ENCODE measurements at places on chromosomes 1 and 21.

DNA sequence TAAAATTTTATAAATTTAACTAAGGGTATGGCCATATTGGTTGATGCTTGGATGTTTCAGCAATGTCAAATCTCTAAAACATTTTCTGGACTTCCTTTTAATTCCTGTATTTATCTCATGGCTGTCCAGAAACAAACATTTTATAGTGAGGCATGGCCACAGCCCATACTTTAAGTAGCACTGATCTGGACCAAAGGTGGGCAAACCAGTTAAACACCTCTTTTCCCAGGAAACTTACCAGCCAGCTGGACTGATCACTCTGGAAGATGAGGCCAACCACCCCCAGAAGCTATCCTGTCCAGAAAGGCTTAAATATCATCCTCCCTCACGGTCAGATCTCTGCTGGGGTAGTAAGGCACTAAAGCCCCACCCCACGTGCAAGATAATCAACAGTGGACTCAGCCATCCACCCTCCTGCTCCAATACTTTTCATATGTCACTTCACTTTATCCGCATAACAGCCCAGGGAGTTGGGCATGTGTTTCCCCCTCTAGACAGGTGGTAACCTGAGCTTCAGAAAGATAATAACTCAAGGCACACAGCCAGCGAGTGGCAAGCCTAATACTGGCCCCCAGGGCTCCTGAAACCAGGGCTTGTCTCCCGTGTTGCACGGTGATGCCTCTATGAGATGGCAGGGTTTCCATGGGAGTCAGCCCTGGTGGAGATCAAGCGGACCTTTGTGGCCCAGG, 120.5 kb upstream of the NGF start:
- no peak for DNase-seq

DNA sequence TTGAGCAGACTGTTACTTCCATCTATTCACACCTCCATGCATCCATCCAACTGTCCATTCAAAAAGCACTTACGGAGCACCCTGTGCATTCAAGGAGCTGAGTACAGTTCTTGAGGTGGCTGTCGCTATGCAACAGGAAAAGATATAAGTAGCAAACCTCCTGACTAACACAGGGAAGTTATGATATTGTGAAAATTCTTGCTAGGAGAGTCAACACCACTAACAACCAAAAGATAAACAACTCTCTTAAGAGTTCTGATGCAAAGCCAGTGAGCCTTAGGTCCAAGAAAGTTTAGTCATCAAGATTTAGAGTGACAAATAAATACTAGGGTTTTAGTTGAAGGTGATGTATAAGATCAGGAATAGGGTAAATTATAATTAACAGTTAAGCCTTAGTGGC, 44.5 kb upstream of the TRIM45 start:
- DNase-seq = no peak

DNA sequence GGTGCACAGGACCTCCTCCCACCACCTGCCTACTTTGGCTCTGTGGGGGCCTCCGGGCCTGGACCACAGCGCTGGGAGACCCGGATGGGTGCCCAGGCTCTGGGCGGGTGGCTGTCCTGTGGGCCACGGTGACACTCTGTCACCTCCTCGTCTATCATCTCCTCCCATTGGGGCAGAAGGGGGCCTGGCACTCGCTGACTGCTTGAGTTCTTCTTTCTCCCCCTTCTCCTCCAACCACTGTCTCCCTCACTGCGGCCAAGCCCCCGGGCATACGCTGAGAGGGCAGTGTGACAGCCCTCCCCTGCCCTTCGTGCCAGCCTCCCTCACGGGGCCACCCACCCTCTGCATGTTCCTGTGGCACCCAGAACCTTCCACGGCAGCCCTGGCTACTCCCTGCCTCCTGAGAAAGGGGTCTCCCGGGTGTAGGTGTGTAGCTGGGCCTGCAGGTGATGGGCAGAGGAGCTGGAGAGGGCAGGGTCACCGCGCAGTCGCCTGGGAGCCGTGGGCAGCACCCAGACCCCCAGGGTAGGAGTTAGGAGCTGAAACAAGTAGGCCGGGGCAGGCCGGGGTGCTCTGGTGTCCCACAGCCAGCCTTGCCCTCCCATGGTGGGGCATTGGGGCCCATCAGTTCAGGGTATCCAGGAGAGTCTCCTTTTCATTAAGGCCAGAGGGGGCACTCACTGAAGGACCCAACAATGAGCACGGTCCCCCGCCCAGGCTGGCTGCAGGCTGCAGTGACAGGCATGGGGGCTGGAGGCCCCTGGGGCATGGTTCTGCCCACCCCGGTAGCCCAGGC, 9.2 kb upstream of the ARF1 start:
- no peak for DNase-seq

GRCh38 chr21:40018871-40019475, 151.7 kb downstream of the PCP4 start:
- no peak for DNase-seq

DNA sequence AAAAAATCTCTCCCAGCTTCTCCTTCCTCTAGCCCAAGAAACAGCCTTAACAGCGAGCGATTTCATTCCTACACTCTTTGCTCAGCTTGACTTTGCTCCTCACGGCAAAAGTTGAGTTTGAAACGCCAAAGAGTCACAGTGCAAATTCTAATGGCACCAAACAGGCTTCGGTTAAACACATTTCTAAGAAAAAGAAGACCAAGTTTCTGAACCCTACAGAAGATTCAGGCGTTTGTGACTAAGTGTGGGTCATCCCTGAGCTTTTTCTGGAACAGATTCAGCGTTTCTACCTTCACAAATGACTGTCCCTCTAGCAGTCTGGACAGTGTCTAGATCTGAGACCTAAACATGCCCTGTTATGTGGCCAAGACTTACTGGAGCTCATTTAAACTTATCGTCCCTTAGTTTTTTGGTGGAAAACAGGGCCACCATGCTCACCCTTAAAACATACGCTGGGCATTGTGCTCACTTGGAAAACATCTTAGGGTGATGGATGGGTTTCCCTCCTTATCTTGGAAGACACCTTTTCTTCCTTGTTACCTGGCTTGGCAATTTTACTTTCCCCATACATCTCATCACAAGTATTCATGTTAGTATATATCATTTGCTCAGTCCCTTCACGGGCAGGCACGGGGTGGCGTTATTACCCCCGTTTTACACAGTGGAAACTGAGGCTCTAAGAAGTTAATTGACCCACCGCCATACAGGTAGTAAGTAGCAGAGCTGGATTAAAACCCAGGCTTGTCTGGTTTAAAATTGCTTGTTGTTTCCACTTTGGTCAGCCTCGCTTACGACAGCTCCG, 1.0 kb downstream of the C1orf198 start:
- DNase-seq = no peak

GRCh38 chr1:208103597-208104513, 140.3 kb downstream of the PLXNA2 start:
- DNase-seq = no peak

GRCh38 chr1:182213163-182213562, 151.7 kb upstream of the ZNF648 start:
- DNase-seq = no peak

DNA sequence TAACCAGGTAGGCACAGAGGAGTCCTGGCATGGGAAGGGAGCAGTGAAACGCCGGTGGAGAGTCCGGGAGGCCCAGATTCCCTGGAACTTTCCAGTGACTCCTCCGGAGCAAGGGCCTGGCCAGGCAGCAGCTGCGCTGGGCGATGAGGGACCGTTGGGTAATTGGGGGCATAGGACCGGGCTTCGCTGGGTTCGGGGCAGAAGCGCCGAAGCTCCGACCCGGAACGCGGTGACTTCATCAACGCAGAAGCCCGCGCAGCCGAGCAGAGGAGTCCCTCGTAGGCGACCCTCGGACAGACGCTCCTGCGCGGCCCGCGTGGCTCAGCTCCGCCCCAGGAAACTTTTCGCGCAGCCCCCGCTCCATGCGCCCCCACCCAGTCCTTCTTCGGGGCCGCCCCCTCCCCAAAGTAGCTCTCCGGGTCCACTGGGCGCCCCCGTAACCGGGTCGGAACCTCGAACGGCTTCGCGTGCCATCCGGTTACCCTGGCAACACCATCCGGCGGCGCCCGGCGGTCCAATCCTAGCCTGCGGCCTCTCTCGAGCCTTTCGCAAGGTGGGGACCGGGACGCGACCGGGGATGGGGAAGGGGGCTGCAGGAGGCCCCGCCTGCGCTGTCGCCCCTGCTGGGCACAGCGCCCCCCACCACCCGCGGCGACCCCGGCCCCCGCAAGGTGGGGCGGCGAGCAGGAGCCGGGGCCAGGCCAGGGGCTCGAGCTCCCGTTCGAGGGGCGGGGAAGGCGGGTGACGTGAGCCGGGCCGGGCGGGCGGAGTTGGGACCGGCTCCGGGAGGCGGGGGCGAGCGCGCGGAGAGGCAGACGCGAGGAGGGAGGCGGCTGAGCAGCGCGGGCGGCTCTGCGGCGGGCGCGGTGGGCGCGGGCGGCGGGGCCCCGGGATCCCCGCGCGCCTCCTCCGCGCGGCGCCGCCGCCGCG, at the start of gene AJAP1:
TSS of gene AJAP1 (plus strand) at position 814 of the 930 bp plus-strand sequence. CDS start 817 bp downstream, outside the sequence.
- DNase-seq = no peak

DNA sequence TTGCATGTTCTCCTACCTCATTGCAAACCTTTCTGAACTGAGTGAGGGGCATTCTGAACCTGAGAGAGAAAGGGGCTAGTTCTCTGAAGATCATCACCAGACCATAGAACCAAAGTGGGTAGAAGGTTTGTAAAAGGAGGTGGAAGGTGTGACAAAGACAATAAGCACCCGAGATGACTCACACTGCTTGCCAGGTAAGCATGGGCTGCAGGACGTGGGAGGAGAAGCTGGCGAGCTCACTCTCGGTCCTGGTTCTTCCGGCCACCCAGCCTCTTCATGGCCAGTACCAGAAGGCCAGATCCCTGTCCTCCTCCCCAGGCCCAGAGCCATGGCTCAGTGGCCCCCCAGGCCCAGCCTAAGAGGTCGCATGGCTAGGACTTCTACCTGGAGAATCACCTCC, 128.3 kb downstream of the TMEM53 start:
- no peak for DNase-seq

DNA sequence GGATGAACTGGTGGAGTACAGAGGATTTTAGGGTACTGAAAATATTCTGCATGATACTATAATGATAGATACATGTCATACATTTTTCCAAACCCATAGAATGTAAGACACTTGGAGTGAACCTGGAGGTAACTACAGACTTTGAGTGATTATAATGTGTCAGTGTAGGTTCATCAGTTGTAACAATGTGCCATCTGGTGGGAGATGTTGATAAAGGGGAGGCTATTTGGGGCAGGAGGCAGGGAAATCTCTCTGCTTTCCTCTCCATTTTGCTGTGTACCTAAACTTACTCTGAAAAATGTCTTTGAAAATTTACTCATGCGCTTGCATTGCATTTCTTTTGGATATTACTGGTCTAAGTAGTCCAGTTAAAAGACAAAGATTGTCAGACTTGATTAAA, 35.2 kb downstream of the PTBP2 start:
- no peak for DNase-seq

DNA sequence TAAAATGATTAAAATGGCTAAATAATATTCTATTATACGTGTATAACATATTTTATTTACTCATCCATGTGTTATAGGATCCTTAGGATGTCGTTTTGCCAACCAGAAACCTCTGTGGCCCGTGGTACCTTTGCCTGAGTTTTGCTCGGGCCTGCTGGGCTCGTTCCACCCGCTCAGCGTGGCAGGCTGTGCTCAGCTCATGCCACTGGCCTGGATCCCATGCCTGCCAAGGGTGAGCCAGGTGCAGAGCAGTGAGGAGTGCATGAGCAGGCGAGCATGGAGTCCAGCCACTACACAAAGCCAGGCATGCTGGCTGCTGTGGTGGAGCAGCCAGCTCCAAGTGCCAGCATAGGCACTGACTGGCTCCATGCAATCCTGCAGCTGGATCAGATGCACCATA, 417.2 kb downstream of the TTLL7 start:
- DNase-seq = no peak

DNA sequence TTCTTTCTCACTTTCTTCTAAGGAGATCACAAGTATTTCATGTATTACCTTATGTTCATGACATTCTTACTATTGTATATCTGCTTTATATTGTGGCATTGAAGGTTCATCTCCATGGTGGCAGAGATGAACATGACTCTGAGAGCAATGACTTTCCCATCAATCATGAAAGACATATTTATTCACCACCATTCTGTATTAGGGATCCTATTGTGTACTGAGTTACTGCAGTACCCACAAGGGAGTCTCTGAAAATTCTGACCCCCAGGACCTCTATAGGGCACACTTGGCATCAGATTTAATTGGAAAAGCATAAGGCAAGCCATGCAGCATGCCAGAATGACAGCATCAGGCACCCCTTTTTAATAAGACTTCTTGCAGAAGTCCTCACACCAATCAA, 21.9 kb upstream of the C21orf91 start:
- no peak for DNase-seq

DNA sequence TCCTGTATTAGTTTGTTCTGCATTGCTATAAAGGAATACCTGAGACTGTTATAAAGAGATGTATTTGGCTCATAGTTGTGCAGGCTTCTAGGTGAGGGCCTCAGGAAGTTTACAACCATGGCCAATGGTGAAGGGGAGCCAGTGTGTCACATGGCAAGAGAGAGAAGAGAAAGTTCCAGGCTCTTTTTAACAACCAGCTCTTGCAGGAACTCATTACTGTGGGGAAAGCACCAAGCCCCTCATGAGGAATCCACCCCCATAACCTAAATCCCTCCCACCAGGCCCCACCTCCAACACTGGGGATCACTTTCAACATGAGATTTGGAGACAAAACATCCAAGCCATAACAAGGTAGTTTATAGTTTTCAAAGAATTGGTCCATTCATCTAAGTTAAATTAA, 5.0 kb upstream of the MEAF6 start:
- DNase-seq = no peak

DNA sequence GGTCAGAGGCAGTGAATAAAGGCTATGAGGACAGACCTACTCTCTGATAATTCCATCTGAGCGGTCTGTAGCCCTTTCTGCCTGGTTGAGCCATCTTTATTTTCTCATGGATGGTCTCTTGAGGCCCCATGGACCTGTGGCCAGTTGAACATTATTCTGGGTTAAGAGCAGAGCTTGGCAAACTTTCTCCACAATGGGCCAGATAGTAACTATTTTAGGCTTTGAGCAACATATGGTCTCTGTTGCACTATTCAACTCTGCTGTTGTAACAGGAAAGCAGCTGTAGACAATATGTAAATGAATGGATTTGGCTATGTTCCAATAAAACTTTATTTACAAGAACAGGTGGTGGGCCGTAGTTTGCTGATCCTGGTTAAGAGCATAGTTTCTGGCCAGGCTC, 62.7 kb downstream of the KAZN start:
- DNase-seq = no peak

- no peak for DNase-seq
Observed at GRCh38 chr1:78223417-78224215, 177.8 kb downstream of the GIPC2 start.

DNA sequence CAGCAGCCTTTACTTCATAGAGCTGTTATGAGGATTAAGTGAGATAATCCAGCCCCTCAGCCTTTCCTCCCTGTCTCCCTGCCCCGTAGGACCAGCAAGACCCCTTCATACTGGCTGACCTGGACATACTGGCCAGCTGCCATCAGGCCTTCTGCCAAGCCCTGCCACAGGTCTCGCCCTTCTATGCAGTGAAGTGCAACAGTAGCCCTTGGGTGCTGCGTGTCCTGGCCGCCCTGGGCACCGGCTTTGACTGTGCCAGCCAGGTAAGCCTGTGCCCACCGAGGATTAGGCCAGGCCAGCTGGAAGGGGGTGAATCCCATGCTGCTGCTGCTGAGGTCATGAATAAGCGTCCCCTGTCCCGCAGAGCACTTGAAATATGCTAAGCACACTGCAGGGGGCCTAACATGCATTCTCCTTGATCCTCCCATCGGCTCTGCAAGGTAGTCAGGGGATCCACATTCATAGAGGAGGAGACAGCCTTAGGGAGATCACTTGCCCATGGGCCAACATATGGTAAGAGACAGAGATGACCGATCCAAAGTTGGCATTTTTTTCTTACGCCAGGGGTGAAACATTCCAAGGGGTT, 73.3 kb upstream of the TINAGL1 start:
- no peak for DNase-seq
